NCI-H2081 treated with DMSO at 0.1 percent for 48 hours (cell line): ENCODE measurements at places on chromosomes 12 and 14.

DNA sequence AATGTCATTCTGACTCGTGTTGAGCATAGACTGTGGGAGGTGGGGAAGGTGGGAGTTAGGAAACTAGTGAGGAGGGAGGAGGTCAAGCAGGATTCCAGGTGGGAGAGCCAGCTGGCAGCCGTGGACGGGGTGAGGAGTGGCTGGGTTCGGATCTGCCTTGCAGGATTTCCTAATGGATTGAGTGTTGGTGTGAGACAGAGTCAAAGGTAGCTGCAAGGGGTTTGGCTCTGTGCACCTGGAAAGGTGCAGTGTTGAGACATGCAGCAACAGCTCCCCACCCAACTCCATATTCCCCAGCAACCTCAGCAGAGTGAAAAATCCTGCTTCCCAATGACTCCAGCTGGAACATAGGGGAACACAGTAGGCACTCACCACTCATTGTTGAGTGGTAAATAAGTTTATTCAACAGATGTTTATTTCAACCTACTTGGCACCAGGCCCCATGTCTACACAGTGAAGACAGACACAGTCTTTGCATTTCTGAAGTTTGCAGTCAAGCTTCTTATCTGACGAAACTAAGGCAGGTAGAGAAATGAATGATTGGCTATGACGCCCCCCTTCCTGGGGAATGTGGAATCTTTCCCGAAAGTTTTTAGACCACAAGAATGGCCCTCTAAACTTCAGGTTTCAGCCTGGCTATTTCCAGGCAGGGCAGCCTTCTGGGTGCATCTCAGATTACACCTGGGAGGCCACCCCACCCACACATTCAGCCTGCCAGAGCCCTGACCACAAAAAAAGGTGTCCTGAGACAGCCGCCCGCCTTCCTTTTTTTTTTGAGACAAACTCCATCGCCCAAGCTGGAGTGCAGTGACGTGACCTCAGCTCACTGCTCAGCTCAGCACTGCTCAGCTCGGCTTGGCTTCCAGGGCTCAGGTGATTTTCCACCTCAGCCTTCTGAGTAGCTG is 37.9 kb upstream of the PLEKHG6 start:
- DNase-seq: no peak

DNA sequence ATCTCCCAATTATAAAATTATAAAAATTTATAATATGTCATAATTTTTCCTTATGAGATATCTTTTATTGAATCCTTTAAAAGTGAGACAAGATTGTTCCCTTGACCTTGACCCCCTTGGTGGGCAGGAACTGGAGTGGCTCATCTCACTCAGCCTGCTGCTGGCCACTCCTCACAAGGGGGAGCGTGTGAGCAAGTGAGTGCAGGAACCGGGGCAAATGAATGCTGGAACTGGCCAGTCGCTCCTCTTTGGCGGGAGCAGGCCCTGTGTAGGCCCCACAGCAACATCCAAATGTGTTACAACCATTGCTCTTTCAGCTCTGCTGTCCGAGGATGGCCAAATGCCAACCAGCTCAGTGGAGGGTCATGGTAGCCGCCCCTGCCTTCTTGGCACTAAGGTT is 178.8 kb downstream of the ETNK1 start:
- DNase-seq: no peak

DNA sequence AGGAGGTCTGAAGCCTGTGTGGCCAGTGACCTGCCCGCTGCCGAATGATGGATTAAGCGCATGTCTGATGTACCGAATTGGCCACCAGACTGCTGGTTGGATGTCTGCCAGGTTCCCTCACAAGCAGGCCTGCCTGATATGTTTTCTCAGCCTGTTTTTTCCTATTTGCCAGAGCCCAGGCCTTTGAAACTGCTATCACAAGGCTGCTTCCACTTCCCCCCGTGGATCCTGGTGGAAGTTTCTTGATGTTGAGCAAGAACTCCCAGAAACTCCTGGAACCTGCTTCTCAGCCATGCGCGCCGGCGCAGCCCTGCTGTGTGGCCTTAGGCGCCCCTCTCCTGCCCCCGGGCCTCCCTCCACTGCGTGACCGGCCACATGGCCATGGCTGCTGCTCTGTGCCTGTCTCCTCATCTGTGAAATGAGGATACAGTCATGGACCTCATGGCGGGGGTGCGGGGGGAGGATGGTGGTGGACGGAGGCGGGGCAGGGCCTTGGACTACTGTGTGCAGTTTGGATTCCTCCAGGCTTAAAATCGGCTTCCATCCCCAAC is 56.6 kb downstream of the CALM1 start:
- no peak for DNase-seq

DNA sequence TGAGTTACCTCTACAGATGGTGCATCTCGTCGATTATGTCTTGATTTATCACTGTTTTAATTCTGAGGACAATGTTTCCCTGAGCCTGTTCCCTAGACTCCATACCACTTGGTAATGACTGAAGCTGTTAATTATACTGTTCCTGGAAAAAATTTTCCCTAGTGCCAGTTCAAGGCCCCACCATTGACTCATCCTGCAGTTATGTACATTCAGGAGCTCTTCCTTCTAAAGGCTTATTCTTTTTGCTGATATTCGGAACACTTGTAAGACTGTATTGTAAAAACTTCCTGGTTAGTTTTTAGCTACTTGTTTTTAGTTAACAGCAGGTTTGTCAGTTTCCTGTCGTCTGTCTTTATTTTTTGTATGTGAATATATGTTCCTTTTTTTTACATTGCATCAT is 30.4 kb upstream of the PPP2R5E start:
- no peak for DNase-seq

- DNase-seq: no peak
Measured at GRCh38 chr14:92449404-92450181, 64.0 kb upstream of the RIN3 start.

GRCh38 chr12:52427083-52427482 is 7.1 kb downstream of the KRT75 start:
- DNase-seq: no peak

DNA sequence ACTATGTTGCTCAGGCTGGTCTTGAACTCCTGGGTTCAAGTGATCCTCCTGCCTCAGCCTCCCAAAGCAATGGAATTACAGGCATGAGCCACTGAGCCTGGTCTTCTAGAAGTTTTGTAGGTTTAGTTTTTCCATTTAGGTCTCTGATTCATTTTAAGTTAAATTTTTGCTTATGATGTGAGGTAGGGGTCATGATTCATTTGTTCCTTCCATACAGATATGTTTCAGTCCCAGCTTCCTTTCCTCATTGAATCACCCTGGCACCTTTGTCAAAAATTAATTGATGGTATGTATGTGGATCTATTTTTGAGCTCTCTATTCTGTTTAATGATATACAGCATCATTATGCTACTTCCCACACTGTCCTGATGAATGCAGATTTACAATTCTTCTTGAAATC is 25.6 kb upstream of the CABP1 start:
- DNase-seq: no peak

DNA sequence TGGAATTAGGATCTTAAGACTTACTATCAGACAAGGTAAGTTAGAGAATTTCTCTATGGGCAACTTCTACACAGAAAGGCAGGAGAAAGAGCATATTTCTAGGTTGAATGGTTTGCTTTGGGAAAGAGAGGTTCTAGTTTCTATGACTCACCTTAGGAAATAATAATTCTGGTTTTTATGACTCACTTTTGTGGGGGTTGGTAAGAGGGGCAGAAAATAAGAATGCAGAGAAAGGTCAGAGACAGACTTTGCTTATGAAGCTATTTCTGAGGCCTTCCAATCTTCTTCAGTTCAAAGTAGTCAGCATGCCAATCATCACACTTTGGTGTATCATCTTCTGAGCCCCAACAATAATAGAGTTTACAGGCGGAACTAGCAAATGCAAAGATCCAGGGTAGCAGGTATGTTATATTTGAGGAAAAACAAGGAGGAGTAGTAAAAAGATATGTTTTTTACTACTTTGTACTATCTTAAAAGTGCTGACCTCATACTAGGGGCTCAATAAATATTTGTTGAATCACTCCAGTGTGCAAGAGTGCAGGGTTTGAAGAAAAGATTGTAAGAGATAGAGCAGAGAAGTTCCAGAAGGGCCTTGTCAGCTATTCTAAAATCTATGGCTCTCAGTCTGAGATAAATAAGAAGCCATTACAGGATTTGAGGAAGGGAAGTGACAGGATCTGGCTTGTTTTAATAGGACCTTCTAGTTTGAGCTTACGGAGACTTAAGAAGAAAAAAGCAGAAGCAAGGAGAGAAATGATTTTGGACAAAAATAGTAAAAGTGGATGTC is 56.7 kb upstream of the LRFN5 start:
- no peak for DNase-seq

- no peak for DNase-seq
Measured at GRCh38 chr14:103126873-103127304, 3.6 kb downstream of the TNFAIP2 start.

DNA sequence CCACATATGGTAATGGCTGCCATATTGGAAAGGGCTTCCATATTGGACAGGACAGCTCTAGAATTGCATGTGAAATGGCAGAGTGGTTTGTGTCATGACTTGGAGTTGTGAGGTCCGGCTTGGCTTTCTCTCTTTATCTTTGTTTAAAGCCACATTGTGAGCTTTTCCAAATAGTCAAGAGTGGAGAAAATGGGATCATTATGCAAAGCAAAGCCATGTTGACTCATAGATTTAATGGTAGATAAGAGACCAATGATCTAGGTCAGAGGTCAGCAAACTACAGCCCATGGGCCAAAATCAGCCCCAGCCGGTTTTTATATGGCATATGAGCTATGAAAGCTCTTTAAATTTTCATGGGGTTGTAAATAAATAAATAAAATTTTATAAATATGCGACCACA is 449.1 kb downstream of the BCL11B start:
- DNase-seq: no peak

DNA sequence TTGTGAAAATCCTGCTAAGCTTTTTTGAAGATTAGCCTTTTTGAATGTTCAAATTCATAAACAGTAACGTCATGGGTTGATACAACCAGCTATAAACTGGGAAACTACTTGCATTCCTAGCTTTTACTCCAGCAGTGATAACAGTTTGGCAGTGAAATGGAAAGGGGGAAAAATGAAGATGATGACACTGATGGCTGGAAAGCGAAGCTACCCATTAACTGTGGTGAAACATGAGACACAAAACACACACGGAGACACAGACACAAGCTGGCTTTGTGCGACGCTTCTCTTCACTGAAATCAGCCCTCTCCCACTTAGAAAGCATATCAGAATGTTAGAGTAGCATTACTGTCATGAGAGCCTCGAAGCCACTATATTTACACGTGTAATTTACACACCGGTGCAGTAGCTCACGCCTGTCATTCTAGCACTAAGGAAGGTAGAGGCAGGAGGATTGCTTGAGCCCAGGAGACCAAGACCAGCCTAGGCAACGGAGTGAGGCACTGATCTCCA is 15.7 kb downstream of the VPS37B start:
- no peak for DNase-seq

DNA sequence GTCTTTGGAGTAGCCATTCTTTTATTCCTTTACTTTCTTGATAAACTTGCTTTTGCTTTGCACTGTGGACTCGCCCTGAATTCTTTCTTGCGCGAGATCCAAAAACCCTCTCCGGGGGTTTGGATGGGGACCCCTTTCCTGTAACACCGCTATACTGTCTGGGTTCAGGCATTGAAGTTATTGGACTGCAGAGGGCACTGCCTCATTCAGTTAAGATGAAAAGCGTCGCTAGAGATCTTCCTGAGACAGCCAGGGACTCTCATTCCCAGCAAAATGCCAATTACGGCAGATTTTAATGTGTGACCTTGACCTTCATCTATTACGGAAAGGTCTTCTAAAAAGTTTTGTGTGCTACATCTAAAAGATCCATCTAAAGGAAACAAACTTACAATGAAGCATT is 17.3 kb upstream of the RIMKLB start:
- no peak for DNase-seq

- DNase-seq: no peak
Measured at GRCh38 chr14:99595034-99595433, 9.0 kb downstream of the CCDC85C start.

GRCh38 chr12:56601503-56601902 is 28.6 kb downstream of the BAZ2A start:
- DNase-seq: no peak

GRCh38 chr12:50166799-50167048 is 445 bp downstream of the CERS5 start:
- DNase-seq: no peak

DNA sequence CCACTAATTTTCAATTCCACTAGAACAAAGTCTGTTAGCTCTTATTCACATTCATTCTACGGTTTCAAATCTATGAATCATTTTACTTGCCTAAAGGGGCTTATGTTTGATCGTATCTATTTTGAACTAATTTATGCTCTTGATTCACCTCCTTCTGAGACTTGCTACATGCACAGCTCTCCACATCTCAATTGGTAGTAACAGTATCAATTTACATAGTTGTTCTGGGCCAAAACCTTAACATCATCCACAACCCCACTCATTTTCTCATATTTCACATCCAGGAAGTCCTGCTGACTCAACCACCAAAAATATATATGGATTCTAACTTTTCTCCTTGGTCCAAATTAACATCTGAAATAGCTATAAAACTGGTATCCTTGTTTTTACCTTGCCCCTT is 208.6 kb downstream of the RASSF9 start:
- DNase-seq: no peak

DNA sequence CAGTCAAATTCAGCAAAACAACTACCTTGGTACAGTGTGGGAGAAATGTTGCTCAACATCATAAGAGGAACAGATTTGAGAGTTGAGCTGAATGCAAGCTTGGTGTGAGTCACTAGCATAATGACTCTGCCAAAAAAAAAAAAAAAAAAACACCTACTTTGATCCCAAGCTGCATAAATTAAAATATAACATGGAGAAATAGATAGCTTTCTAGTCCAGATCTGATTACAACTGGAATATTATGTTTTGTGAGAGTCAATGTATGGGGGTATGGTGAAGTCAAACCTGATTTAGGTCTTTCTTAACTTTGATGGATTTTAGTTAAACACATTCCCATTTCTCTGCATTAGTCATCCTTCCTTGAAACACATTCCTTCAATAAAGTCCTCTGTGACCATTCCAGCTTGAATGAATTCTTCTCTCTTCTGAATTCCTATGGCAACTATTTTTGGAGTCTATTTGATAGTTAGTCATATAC is 188.1 kb downstream of the SLC5A8 start:
- DNase-seq: no peak

- no peak for DNase-seq
Measured at GRCh38 chr12:93725531-93725930, 48.4 kb downstream of the CRADD start.

- no peak for DNase-seq
Measured at GRCh38 chr14:20603813-20604690, 12.9 kb upstream of the RNASE12 start.

GRCh38 chr14:52073251-52073650 is 4.4 kb upstream of the NID2 start:
- DNase-seq: no peak

GRCh38 chr14:94823556-94824341 is 53.8 kb upstream of the GSC start:
- DNase-seq: no peak

- DNase-seq: no peak
Measured at GRCh38 chr12:7089196-7089871, 2.9 kb downstream of the C1R start.

- DNase-seq: no peak
Measured at GRCh38 chr12:83365317-83365716, 678.6 kb downstream of the TMTC2 start.
